ENCODE measurements at places on chromosomes 2 and 18.
A peak's percentile ranks its signal among the peaks of the same experiment; 100 is the strongest.

GRCh38 chr2:45028276-45028675, 19.0 kb upstream of the SIX2 start:
- H3K27ac ChIP-seq = no peak overlapping the region
- no peak overlapping the region for H3K4me3 ChIP-seq
- no peaks in the 10 kb centered on the region for H3K36me3 ChIP-seq
- H3K4me1 ChIP-seq = peaks cover 13% of the 10 kb centered on the region
- no peaks in the 10 kb centered on the region for H3K27me3 ChIP-seq

DNA sequence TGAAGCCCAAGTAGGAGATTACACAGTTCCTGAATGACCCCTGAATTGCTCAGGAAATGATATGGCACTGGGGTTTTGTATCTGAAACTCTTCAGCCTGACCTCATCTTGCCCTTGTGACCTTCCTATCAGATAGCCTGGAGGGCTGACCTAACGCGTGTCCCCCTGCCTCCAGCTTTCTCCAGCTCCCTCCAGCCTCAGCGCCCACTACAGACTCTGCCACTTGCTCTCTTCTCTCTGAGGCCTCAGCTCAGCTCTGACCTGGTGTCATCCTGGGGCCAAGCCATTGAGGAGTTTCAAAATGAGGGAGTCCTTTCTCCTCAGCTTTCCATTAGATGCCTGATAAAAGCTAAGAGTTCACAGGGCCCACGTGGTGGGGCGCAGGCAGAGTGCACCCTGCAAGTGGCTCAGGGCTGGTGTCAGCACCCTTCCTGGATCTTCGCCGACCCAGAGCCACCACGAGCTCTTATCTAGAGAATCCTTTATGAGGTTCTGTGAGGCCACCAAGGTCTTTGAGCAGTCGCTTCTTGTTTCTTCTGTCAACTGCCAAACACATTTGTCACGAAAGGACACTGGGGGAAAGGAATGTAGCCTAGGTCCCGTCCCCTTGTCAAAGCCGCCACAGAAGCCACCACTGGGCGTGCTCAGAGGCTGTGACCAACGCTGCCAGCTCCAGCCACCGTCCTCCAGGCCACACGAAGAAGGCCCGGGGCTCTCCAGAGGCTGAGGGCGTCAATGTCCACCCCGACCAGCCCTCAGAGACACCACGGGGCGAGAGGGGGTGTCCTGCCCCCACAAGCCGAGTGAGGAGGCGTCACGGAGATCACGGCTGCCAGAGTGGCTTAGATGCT, 131.3 kb upstream of the GPC1 start:
- no peaks in the 10 kb centered on the region for H3K4me1 ChIP-seq
- no peak for DNase-seq
- H3K27ac ChIP-seq = no peak overlapping the region
- H3K27me3 ChIP-seq = no peaks in the 10 kb centered on the region
- no peaks in the 10 kb centered on the region for H3K36me3 ChIP-seq

GRCh38 chr2:105845976-105846375, 101.3 kb downstream of the NCK2 start:
- no peak overlapping the region for H3K4me3 ChIP-seq
- H3K27ac ChIP-seq = no peak overlapping the region
- H3K36me3 ChIP-seq = no peaks in the 10 kb centered on the region
- no peak for DNase-seq
- no peaks in the 10 kb centered on the region for H3K27me3 ChIP-seq
- peaks cover 4% of the 10 kb centered on the region for H3K4me1 ChIP-seq

GRCh38 chr2:201984800-201985525, 48.7 kb upstream of the FZD7 start:
- H3K27me3 ChIP-seq = no peaks in the 10 kb centered on the region
- H3K4me1 ChIP-seq = peaks cover 9% of the 10 kb centered on the region
- no peak overlapping the region for H3K4me3 ChIP-seq
- no peak overlapping the region for H3K27ac ChIP-seq
- no peak for DNase-seq

- no peak overlapping the region for H3K27ac ChIP-seq
- no peaks in the 10 kb centered on the region for H3K27me3 ChIP-seq
- H3K36me3 ChIP-seq = no peaks in the 10 kb centered on the region
Observed at GRCh38 chr2:48677450-48677849, 59.8 kb downstream of the GTF2A1L start.

DNA sequence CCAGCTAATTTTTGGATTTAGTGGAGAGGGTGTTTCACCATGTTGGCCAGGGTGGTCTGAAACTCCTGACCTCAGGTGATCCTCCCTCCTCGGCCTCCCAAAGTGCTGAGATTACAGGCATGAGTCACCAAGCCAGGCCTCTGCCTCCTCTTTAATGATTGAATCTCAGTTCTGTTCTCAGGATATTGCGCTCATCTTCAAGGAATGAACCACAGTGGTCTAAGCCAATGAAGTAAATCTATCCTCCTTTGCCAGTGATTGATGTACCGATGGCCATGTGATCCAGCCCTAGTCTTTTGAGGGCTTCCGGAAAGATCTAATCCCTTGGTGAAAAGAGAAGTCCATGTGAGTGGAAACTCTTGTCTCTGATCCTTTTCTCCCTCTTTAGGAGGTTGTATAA, 48.6 kb downstream of the POLE4 start:
- no peaks in the 10 kb centered on the region for H3K27me3 ChIP-seq
- no peak for DNase-seq
- no peak overlapping the region for H3K4me3 ChIP-seq
- H3K36me3 ChIP-seq = no peaks in the 10 kb centered on the region

DNA sequence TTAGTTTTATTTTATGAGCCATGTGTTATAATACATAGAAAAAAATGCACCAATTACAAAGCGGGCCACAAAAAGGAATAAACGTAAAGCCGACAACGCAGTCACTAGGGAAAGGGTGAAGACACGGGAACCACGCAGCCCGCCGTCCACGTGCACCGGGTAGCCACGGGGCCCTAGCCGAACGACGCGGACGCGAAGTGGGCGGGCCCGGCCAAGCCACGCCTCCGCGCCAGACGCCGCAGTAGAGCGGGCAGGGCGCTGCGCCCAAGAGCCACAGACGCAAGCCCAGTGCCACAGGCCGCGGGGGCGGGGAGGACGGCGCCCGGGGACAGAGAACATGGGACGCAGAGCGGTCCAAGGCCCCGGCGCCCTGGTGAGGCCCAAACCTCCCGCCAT, at the start of gene DUSP28:
DUSP28 (plus strand) TSS at position 274 of the 396 bp plus-strand sequence. CDS start 328 bp downstream, outside the sequence.
- peak; percentile 64 for DNase-seq
- no peaks in the 10 kb centered on the region for H3K27me3 ChIP-seq
- peak within 1 kb of the TSS; percentile 99 for H3K27ac ChIP-seq
- no peaks in the 10 kb centered on the region for H3K36me3 ChIP-seq
- H3K4me3 ChIP-seq = peak within 1 kb of the TSS; percentile 96
- H3K4me1 ChIP-seq = peaks cover 50% of the 10 kb centered on the region

- H3K36me3 ChIP-seq = no peaks in the 10 kb centered on the region
- H3K27ac ChIP-seq = peak overlapping the region; percentile 1
Observed at GRCh38 chr2:182816866-182817265, 49.6 kb downstream of the FRZB start.

- H3K27me3 ChIP-seq = no peaks in the 10 kb centered on the region
- H3K4me3 ChIP-seq = no peak overlapping the region
Observed at GRCh38 chr2:128438091-128438490, 119.4 kb upstream of the HS6ST1 start.

DNA sequence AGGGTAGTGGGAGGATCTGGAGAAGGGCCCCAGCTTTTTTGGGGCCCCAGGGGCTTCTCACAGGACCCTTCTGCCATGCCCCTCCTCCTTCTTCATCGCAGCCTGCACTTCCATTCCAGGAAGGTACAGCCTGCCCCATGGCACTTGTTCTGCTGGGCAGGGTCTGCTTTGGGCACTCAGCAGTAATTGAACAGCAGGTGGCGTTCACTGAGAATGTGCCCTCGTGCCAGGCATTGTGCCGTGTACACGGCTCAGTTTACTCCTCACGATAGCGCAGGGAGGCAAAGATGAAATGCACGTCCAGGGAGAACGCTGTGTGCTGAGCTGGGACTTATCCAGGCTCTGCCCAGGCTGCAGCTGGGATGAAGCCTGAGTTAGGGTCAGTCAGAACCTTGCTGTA, 54.8 kb upstream of the ASB18 start:
- no peaks in the 10 kb centered on the region for H3K4me1 ChIP-seq
- no peak for DNase-seq
- no peaks in the 10 kb centered on the region for H3K27me3 ChIP-seq

- H3K27ac ChIP-seq = peak overlapping the region; percentile 30
- no peak for DNase-seq
- peaks cover 30% of the 10 kb centered on the region for H3K4me1 ChIP-seq
- H3K4me3 ChIP-seq = no peak overlapping the region
- no peaks in the 10 kb centered on the region for H3K36me3 ChIP-seq
Observed at GRCh38 chr2:42566025-42566424, 2.4 kb upstream of the MTA3 start.

DNA sequence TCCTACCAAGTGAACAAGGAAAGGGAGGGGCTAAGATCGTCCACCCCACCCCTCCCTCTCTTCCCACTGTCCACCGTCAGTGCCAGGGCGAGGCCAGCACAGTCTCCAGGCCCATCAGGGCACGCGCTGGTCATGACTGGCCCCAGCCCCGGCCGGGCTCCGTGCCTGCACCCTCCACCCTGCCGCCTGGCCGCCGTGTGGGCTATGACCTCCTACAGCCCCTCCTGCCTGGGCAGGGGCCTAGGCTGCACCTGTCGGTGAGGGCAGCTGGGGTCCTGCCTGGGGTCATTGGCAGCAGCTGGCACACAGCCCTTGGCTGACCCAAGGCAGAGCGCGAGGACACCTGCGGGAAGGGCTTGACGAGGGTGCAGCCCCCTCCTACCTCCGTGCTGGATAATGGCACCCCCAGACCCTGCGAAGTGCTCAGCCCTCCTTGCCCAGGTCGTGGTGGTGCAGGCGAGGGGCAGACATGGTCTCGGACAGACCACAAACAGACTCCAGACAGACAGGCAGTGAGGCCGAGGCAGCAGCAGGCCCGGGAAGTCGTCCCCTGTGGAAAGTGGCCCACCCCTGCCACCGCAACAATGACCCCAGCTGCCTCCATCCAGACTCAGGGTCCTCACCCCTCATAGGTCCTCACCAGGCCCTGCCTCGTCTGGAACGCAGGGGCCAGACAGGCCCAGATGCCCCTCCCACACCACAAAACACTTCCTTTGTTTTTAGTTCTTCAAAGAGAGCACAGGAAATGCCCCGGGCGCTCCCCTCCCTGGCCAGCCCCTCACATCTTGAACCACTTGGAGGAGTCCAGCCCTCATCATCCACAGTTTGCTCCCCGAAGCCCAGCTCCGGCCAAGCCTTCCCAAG, 43.1 kb upstream of the GPC1 start:
- DNase-seq = no peak
- peaks cover 1% of the 10 kb centered on the region for H3K4me1 ChIP-seq
- no peak overlapping the region for H3K4me3 ChIP-seq
- no peaks in the 10 kb centered on the region for H3K36me3 ChIP-seq

GRCh38 chr2:40318921-40319320, 133.0 kb downstream of the SLC8A1 start:
- DNase-seq = no peak
- no peak overlapping the region for H3K27ac ChIP-seq
- peaks cover 35% of the 10 kb centered on the region for H3K4me1 ChIP-seq
- no peaks in the 10 kb centered on the region for H3K27me3 ChIP-seq
- H3K4me3 ChIP-seq = no peak overlapping the region

DNA sequence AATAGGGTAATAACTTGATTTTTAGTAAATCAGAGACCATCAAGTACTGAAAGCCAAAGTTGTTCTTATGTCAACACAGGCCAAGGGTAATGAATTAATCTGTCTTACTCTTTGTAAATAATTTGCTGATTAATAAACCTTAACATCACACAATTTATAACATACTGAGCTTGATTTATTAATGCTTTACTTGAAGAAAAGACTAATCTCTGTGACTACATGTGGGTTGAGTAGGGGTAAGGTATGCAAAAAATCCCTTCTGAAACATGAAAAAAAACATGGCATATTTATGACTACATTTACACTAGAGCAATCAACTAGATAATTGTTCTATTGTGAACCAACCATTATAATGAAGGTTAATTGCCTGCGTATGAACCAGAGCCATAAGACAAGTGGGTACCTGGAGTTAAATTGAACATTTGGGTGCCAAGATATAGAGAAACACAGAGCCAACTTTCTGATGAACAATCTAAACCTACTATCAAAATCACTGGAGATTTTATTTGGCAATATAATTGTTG, 67.7 kb upstream of the GRB14 start:
- H3K27me3 ChIP-seq = no peaks in the 10 kb centered on the region
- H3K27ac ChIP-seq = no peak overlapping the region
- DNase-seq = no peak
- no peak overlapping the region for H3K4me3 ChIP-seq
- H3K36me3 ChIP-seq = peaks cover 16% of the 10 kb centered on the region

- DNase-seq = no peak
- H3K27me3 ChIP-seq = no peaks in the 10 kb centered on the region
- H3K27ac ChIP-seq = no peak overlapping the region
- no peaks in the 10 kb centered on the region for H3K4me1 ChIP-seq
- H3K36me3 ChIP-seq = no peaks in the 10 kb centered on the region
- no peak overlapping the region for H3K4me3 ChIP-seq
Observed at GRCh38 chr2:98404556-98405250, 40.0 kb upstream of the INPP4A start.

- peaks cover 19% of the 10 kb centered on the region for H3K4me1 ChIP-seq
- DNase-seq = no peak
- no peak overlapping the region for H3K27ac ChIP-seq
- H3K4me3 ChIP-seq = peak overlapping the region; percentile 44
Observed at GRCh38 chr2:219001577-219002394, 8.6 kb upstream of the CRYBA2 start.
